ENCODE measurements at places on chromosomes 12 and 14.
A peak's percentile ranks its signal among the peaks of the same experiment; 100 is the strongest.

DNA sequence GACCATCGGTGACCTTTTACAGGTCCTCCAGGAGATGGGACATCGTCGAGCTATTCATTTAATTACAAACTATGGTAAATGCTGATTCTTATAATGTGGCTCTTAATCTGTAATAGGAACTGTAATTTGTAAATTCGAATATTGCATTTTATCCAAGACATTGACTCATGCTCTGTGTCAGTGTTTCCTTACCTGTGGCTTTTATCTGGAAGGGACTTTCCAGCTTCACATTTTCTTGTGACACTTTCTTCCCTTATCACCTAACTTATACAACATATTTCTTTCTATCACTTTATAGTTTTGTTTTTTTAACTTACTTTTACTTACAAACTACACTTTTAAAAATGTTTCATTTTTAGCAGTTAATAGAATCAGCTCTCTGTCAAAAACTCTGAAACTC lies 14.8 kb downstream of the IRAK3 start:
- peak; percentile 20 for DNase-seq

- no peak for DNase-seq
Measured at GRCh38 chr12:51156245-51156765, 16.6 kb downstream of the TFCP2 start.

- DNase-seq: no peak
Measured at GRCh38 chr12:91261820-91262676, 79.4 kb upstream of the DCN start.

DNA sequence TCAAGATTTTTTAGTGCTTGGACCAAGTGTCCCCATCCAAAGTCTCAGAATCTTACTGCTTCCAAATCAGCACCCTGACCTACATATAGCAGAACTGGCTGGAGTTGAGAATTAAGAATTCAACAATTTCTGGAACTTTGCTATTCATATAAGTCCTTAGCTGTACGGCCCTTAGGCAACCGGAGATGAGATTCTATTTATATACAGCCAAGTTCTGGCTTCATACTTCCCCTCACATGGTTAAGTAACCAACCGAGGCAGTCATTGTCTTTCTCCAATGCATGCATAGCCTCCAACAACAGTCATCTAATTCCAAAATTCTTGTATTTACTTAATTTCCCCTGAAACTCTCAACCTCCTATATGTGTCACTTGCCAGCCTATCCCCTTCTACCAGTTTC lies 76.6 kb downstream of the SINHCAF start:
- DNase-seq: no peak

- no peak for DNase-seq
Measured at GRCh38 chr12:100566887-100567637, 6.4 kb upstream of the GAS2L3 start.
